Fibroblast of the conjunctiva (primary cell): ENCODE measurements at places on chromosomes 11 and 22.
A peak's percentile ranks its signal among the peaks of the same experiment; 100 is the strongest.

GRCh38 chr11:2399488-2400068, 972 bp upstream of the TSSC4 start:
- DNase-seq = no peak

GRCh38 chr22:35914357-35914664, 114.3 kb downstream of the RBFOX2 start:
- no peak for DNase-seq

DNA sequence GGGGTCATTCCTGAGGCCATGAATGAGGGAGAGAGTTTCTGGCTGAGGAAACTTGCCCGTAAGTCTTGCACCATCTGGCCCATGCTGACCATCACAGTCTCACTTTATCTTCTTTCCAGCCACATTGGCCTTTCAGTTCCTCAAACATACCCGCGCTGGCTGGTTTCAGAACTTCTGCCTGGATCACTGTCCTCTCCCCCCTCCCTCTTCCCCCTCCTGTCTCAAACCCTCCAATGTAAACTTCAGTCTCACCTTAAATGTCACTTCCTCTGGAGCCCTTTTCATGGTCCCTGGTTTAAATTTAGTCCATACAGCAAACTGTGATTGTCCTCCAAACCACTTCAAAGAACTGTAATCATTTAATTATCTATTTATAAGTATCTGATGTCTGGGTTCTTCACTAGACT, 3.7 kb upstream of the TMEM109 start:
- DNase-seq = no peak

GRCh38 chr11:104214517-104214916, 50.6 kb upstream of the PDGFD start:
- DNase-seq = no peak

DNA sequence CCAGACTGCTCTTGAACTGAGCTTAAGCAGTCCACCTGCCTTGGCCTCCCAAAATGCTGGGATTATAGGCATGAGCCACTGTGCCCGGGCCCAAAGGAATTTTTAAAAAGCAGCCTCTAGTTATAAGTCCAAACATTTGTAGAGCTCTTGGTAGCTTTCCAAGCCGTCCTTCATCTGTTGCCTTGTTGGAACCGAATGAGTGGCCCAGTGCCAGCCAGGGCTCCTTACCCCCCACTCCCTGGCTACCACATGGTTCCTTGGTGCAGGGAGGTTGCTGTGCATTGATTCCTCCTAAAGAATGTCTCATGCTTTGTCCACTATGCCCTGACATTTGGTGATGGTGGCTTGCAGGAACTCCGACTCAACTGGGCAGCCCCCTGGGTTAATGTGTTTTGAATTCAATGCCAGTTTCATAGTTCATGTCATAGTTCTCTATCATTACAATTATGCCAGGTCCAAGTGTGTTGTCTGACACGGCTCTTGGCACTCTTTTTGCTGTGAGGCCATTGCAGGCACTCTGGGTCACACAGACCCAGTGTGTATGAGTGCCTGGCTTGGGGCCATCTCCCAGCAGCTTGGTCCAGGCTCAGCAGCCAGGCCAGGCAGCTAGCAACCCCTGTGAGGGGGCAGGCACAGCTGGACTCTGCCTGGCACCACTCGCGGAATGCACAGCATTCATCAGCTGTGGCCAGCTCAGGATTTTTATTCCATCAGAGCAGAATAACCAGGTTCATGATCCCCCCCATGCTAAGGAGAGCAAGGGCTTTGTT, 13.3 kb upstream of the MICALL1 start:
- DNase-seq = peak; percentile 23

- no peak for DNase-seq
Measured at GRCh38 chr11:1054143-1055108, 17.9 kb upstream of the MUC6 start.

DNA sequence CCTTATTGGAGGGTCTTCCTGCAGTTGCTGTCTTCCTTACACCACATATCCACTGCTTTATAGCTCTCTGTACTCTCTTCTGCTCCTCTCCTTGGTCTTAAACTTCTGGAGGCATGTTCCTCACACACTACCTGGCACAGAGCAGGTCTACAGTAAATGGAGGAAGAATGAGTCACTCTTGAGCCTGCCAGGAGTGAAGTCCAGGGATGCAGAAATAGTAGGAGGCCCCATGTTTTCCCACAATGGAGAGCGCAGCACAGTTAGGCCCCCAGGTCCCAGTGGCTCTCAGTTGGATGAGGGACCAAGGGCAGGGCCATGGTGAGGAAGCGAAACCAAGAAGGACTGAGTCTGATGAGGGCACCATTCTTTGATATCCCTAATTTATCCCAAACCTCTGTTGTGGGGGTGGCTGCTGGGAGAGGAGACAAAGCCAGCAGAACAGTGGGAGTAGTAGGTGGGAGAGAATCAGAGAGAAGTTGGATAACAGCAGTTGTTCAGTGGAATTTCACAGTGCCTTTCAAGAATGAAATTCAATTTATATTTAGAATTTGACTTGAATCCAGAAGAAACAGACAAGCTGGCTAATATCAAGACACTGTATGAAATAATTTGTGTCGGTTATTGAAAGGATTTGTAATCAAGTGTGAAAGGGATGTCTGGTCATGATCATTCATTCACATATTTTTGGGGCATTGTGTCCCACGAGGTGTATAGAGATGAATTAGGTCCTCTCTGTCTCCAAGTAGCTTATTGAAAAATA, 187.8 kb downstream of the HIPK3 start:
- DNase-seq = no peak

GRCh38 chr11:66159324-66159984, 89.4 kb downstream of the PACS1 start:
- DNase-seq = no peak

DNA sequence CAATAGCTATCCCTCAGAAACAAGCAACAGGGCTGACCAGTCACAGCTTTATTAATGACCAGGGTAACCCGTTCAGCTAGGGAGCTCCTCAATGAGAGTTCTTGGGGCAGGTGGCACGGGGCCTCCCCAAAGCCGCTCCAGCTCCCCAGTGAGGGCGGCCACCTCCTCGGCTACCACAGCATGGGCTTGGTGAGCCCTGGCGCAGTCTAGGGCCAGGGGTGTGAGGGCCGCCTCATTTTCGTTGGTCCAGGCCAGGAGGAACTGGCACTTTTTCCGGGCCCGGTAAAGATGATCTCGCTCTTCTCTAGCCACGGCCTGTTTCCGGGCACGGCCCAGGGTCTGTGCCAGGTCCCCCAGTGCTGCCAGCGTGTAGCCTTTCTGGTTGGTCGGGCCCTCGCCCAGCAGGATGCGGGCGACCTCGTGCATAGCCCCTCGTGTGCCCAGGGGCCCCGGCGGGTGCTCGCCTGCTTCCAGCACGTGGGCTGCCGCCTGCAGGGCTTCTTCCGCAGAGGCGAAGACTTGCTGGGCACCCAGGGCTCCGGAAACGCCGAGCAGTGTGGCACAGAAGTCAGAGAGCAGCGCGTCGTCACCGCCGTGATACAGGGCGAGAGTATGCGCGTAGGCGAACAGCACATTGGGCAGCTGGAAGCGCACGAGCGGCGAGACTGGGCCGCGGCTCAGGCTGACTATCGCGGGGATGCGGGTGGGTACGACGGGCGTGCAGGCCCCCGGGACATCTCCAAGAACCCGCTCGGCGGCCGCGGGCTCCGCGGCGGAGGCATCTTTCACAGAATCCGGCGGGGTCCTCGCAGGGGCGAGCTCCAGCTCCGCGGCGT, 913 bp downstream of the ZNHIT2 start:
- DNase-seq = no peak

GRCh38 chr22:47914481-47915097, 1152.1 kb downstream of the TBC1D22A start:
- DNase-seq = no peak

- no peak for DNase-seq
Measured at GRCh38 chr11:127182586-127183203, 182.1 kb upstream of the KIRREL3 start.

DNA sequence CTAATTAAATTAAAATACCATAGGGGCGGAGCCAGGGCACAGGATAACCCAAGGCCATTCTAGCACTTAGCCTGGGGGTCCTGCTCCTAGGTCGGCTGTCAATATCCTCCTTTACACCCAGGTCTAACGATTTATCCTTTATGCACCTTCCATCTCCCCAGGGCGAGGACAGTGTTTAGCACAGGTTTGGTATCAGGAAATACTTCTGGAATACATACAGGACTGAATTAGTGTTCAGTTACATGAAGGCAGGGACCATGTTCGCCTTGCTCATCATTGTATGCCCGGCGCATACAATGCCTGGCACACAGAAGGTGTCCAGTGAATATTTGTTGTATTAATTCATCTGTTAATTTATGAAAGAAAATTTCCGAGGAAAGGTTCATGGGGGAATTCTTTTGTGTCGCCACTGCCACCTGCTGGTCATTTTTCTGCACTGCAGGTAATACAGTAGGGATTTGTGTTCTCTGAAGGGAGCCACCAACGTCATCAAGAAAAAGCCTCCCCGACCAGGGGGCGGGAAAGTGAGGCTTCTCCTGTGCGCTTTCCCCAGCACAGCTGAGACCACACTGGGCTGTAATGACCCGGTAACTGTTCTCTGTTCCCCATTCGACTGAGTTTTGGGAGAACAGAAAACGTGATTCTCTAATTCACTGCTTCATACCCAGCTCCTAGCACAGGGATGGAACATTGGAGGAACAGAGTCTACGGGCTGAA, 68.7 kb upstream of the ASPHD2 start:
- peak; percentile 56 for DNase-seq

GRCh38 chr11:87219266-87219665, 181.5 kb downstream of the TMEM135 start:
- DNase-seq = no peak

- no peak for DNase-seq
Measured at GRCh38 chr11:66100272-66101065, 30.4 kb downstream of the PACS1 start.

DNA sequence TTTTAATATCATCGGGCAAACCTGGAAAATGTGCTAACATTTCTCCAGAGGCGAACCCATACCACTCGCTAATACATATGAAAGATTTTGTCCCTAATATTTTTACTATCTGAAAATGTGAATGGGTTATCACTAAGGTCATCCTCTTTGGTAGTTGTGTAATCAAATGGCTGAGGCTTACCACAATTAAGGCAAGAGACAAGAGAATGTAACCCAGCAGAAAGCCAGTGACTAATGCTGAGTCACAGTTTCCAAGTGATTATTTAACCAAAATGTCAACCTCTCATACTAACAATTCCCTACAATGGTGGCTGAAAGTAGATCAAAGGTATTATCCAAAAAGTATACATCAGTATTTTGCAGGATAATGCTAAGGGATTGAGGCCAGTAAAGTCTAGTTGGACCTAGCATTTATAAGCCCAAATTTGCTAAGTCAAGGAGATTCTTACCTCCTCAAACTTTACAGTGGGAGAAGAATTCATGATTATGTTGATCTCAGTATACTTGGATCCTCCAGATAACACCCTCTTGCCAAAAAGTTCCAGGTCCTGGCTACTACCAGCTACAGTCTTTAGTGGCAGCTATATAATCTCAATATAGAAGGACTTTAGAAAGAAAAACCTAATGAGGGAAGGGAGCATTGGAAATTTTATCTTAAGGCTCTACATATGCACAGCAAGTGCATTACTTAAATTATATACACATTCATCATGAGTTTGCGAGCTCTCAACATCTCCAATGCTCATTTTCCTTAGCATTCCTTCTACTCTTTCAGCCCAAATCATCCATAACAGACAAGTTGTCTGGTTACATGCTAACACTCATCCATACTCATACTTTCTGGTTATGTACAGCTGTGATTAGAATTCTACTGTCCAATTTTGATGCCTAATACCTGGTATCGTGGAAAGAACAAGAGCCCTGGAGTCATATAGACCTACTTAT, 25.4 kb downstream of the SIK3 start:
- peak; percentile 78 for DNase-seq

- no peak for DNase-seq
Measured at GRCh38 chr11:75795276-75796090, 19.5 kb upstream of the UVRAG start.

GRCh38 chr11:18080451-18080850, 25.4 kb downstream of the SAAL1 start:
- DNase-seq = no peak

DNA sequence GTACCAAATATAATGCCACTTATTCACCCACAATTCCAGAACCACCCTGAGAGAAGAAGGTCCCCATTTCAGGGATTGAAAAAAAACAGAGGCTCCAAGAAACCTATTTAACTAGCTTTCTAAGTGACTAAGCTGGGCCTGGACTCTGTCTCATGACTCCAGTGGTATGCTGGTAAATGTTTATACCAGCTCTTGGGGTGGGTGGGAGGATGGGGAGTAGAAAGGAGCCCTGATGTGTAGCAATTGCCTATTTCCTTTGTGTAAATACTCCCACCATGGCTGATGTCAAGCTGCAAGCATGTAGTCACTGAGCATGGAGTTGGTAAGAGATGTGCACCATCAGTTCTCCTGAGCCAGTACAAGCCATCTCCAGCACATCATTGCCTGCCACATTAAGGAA, 2.8 kb downstream of the PRG3 start:
- DNase-seq = no peak

DNA sequence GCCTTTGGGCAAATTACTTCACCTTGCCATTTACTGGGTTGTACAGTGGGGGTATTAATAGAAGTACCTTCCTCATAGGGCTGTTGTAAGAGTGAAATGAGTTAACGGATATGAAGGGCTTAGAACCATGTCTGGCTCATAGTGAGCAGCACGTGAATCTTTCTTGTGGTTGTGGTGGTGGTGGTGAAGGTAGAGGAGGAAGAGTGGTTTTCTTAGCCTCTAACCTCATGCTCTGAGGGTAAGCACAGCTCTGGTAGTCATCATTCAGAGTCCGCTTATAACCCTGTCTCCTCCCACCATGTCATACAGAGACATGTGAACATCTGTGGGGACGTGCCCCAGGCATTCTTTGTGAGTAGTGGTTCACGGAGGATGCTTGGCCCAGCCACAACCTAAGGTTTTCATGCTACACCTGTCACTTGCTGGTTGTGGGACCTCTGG, 43.6 kb downstream of the TEAD1 start:
- no peak for DNase-seq

GRCh38 chr11:69808667-69809086, 10.5 kb downstream of the FGF3 start:
- DNase-seq = no peak
